ENCODE measurements at places on chromosomes 7 and 10.
A peak's percentile ranks its signal among the peaks of the same experiment; 100 is the strongest.

DNA sequence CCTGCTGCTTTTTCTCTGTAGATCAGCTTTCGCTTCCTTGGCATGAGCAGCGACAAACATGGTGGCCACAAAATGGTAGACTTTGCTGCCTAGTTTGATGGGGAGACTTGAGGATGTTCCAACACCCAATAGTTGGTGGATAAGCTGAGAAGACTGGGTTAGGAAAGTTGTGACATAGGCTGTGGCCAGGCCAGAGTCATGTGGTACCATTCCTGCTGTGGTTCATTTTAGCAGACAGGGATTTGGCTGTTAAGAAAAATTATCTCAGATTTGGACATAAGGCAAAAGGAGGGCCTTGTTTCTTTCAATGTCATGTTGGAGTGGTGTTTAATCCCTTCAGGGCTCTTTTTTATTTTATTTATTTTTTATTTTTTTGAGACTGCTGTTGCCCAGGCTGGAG lies 26.6 kb upstream of the FAM180A start:
- DNase-seq = no peak

DNA sequence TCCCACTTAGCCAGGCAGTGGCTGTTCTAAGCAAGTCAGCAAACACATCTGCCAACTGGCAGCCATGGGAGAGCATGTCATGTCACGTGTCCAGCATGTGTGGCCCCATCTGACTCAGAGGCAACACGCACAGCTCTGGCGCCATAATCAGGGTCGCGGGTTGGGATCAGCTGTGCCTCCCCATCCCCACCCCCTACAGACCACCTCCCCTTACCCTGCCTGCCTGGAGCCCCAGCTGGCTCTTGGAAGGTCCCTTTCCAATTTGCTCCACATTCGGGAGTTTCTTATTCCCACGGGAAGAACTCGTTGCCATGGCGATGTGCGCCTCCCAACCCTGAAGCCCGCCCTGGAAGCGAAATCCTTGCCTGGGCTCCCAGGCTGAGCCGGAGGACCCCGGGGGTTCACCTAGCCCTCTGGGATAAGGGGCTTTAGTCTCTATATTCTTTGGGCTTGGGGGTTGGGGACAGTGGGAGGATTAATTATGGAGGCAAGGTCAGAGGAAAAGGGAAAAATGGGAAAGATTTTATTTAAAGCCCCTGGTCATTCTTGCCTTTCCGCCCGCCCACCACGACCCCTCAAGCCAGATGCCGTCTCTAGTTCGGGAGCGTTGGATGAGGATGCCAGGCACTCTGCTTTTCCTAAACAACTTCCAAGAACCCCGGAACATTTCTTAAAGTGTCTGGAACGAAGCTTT lies 283.7 kb downstream of the ZEB1 start:
- no peak for DNase-seq

GRCh38 chr7:79822620-79823240 lies 311.9 kb upstream of the GNAI1 start:
- DNase-seq = no peak

DNA sequence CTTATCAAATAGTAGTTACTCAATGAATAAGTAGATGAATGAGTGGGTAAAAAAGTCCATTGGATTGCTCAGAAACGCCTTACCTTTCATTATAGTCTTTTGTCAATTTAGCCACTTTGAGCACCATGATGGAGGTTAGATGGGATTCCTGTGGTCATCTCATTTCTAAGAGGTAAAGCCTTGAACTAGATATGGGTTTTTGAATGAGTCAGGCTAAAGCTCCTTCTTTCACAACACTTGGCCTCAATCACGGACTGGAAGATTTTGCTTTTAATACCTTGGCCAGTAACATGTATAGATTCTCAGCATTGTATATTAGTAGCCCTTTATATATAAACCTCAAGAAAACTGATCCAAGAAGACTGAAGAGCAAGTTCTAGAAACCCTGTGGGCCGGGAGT lies 99.7 kb upstream of the CCDC6 start:
- no peak for DNase-seq

- no peak for DNase-seq
These were observed 46.6 kb downstream of the CLEC2L start for GRCh38 chr7:139570119-139570518.

DNA sequence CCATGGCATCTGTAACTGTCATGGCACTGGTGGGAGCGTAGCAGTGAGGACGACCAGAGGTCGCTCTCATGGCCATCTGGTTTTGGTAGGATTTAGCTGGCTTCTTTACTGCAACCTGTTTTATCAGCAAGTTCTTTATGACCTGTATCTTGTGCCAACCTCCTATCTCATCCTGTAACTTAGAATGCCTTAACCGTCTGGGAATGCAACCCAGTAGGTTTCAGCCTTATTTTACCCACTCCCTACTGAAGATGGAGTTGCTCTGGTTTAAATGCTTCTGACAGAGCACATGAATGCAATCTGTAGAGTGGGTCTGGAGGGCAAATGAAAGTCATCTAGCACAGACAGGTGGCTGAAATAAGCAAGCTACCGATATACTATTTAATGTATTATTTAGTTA lies 55.3 kb upstream of the OPN4 start:
- DNase-seq = no peak

GRCh38 chr10:79193694-79194382 lies 125.1 kb downstream of the ZMIZ1 start:
- no peak for DNase-seq

DNA sequence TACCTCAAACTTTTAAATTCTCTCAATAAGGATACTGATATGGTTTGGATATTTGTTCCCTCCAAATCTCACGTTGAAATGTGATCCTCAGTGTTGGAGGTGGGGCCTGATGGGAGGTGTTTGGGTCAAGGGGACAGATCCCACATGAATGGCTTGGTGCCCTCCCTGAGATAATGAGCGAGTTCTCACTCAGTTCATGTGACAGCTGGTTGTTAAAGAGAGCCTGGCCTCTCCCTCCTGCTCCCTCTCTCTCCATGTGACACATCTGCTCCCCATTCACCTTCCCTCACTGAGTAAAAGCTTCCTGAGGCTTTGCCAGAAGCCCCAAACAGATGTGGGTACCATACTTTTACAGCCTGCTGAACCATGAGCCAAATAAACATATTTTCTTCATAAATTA lies 19.2 kb downstream of the ABCB4 start:
- no peak for DNase-seq

DNA sequence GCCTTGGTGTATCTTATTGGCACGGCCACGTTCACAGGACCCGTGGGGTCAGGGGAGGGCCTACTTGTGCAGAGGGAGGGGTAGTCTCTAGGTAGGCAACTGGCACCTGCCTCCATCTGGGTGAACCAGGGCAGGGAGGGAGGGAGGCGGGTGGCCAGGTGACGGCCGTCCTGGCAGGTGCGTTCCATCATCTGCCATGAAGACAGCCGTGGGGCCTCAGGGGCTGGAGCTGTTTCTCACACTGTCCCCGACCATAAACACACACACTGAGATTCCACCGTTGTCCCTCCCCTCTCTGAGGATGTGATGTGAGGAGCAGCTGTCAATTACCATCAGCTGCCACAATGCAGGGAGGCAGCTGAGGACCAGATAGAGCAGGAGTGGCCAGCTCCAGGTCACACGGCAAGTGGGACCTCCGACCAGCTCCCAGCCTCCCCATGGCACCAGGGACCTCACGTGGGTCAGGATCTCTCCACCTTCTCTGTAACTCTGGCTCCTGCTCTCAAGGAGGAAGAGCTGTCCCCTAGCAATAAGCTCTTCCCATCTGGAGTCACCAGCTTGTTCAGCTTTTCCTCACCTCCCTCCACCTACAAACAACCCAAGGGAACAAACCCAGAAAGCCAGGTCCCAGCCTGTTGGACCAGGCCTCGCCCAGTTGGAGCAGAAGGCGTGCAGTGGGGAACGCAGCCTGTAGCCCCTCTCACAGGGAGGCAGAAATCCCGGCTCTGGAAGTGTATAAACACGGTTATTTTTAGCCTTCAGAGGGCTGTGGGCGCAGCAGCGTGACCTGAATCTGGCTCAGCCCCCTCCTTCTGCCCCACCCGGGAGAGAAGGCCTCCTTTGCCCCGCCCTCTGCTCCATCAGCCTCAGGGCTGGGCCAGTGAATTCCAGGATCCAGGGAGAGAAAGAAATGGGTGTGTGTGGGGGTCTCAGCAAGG lies 33.1 kb downstream of the ZMIZ1 start:
- DNase-seq = no peak

DNA sequence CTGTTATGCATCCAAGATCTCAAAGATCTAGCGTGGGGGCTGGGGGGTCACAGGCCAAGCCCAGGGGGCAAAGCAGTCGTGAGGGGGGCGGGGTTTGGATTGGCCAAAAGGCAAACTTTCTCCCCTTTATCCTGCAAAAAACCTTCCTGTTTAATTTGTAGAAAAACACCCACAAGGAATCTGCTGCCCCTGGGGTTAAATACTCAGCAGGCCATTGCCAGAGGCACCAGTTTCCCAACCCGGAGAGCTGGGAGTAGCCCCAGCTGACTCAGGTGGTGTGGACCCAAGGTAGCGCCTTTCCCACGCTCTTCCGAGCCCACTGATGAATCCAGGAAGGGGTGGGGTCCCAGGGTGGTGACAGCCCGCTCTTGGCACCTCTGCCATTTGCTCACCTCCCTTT lies 21.4 kb downstream of the KCP start:
- no peak for DNase-seq

GRCh38 chr7:16740996-16741395 lies 12.6 kb upstream of the TSPAN13 start:
- DNase-seq = no peak

- no peak for DNase-seq
These were observed 1017.6 kb downstream of the TYW1 start for GRCh38 chr7:68014031-68014736.

DNA sequence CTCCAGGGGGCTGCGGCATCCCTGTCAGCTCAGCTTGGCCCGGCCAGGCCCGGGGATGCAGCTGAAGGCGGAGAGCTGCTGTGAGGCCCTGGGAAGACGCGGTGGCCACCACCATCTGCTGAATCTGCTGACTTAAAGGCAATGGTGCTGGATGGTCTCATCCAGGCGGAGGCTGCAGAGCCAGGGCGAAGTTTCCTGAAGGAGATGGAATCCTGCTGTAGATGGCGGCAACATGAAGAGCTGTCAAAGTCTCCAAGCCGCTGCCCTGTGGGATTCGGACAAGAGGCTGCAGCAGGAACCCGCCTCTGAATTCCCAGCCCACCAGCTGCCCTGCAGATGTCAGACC lies 200.1 kb downstream of the PTPRN2 start:
- DNase-seq = no peak

DNA sequence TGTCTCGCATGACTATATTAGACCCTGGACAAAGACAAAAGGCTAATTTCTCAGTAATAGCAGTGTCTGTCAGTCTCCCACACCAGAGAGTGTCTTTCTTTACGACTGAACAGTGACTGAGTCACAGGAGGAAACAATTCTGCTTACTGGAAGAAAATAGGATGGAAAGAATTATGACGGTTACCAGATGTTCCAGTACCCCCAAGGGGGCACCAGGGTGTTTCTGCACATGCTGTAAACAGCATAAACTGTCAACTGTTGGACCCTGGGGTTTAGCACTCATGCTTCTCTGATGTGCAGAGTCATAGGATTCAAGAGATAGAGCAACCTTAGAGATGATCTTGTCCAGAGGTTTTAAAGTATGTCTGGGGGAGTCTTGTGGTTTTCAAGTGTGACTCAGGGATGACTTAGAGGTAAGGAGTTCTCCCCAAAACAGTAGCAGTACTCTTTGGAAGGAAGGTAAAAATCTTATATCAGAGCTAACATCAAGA lies 291.7 kb downstream of the THSD7A start:
- no peak for DNase-seq

DNA sequence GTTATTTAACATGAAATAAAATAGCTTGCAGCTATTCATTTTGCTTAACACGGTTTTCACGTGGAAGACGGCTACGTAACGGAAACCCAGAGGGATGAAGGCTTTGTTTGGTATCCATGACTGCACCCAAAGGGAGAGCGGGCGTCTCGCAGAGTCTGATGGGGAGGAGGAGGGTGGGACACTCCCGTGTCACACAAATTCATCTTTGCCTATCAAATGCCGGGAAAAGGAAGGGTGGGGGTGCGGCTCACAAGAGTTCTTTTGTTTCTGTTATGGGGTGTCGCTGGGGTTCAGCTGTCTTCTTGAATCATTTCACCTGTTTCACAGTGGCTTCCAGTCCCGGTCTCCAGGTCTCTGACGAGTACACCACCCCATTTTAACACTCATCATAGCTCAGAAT lies 108.5 kb downstream of the ZRANB1 start:
- no peak for DNase-seq

- DNase-seq = no peak
These were observed 29.7 kb upstream of the SEC61G start for GRCh38 chr7:54788664-54789063.

- DNase-seq = no peak
These were observed 90.7 kb upstream of the KIAA1217 start for GRCh38 chr10:24118246-24118645.

GRCh38 chr10:91048380-91048779 lies 127.5 kb upstream of the ANKRD1 start:
- DNase-seq = no peak

DNA sequence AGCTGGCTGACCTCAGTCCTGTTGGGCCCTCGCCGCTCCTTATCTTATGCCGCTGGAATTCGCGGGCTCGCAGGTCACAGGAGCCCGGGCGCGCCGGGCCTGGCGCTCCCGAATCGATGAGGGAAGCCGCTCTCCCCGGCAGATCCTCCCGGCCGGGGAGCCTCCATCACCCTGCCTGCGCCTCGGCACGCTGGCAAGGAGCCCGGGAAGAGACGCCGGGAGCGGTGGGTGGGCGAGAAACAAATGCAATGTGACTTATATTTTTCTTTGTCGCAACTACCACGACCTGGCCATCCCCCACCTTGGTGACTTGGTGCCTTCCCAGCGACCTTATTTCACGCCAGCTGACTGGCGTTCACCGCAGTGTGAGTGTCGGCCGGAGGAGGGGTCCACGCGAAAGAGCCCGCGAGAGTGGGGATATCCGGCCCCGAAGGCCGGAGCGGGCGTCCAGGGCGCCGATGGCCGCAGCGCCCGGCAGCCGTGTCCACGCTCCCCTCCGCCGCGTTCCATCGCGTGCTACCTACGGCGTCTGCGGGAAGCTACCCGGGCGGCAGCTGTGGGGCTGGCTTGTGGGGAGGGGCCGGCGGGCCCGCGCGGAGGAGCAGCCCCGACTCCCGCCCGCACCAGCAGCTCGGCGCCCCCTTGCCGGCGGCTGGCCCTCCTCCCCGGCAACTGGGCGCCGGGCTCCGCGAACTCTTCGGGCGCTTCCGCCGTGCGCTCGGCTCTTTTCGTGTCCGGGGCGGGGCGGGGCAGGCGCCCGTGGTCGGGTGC lies 494 bp upstream of the BMPR1A start:
- DNase-seq = peak; percentile 51

GRCh38 chr10:30186371-30186875 lies 127.0 kb upstream of the JCAD start:
- no peak for DNase-seq

DNA sequence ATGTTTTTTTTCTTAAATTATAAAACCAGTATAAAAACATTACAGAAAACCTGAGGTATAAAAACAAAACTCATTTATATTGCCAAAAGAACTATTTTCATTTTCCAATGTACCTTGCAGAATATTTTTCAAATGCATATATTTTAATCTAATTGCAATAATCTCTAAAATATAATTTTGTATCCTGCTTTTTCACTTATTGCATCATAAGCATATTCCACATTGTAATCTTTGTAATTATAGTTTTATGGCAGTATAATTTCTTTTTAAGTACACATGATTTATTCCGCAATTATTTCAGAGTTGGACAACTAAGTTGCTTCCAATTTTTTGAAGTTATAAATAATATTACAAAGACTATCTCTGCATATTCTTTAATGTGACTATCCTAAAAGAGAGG lies 43.7 kb downstream of the SGCE start:
- DNase-seq = no peak
